ENCODE measurements at places on chromosomes 2 and 18. TPM values are rescaled to one million over a fixed set of nuclear protein-coding genes. Genes with fewer than 3 reads are reported as not detected.

The FOXI3 gene
- 0.41 TPM for total RNA-seq

The PER2 gene
- total RNA-seq: 5.3 TPM

The GTF2A1L gene
- not detected for total RNA-seq

The IL1RL2 gene
- 0.82 TPM for total RNA-seq

DNA sequence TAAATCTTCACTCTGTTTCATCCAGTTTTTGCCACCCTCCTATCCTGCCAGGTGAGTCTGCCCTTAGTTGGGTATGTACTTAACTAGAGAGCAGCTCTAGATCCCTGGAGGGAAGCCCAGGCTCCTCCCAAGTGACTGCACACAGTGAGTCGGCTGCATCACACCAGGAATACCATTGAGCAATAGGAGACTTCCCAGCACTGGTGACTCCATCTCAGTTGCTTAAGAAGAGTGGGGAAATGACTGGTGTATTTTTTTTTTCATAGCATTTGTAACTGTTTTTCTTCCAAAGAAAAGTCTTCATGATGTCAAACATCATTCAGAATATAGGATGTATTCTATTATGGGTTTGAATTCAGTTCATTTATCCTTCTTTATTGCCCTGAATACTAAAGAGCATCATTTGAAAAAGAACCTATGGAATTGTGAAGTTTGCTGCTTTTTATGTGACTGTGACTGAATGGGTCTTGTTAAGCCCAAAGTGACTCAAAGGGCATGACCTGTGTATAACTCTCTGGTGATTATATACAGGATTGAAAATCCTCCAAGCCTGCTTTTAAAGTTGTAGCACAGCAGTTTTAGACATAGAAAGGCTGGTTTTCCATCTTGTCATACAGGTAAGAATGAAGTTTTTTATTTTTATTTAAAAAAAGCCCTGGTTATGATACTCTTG is 84.3 kb downstream of the MAP3K20 start:
- no peak for DNase-seq

DNA sequence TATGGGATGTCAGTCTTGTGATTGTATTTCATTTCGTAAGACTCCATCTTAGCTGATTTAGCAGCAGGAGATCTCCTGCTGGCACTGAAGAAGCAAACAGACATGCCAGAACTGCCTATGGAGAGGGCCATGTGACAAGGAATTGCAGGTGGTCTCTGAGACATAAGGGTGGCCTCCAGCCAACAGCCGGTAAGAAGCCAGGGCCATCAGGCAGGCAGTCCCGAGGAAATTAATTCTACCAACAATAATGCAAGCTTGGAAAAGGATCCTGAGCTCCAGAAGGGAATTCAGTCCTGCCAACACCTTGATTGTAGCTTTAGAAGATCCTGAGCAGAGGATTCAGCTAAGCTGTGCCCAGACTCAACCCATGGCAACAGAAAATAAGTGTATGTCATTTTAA is 87.1 kb upstream of the DNAJC10 start:
- no peak for DNase-seq

DNA sequence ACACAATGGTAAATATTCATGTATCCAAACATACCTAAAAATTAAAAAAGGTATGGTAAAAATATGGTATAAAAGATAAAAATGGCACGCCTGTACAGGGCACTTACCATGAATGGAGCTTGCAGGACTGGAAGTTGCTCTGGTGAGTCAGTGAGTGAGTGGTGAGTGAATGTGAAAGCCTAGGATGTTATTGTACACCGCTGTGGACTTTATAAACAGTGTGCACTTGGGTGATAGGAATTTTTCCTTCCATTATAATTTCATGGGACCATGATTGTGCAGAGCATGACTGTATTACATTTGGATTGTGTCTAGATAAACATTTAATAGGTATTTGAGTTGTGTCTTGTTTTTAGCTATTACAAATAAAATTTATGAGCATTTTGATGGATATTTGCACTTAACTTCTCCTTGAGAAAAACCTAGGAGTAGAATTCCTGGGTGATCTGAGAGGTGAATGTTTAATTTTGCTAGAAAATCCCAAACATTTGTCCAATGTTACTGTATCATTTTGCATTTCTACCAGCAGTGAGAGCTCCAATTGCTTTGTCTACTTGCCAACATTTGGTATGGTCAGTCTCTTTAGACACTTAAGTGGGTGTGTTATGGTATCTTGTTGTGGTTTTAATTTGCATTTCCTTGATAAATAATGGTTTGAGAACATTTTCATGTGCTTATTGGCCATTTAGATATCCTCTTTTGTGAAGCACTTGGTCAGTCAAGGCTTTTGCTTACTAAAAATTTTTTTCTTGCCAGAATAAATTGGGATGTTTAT is 81.7 kb downstream of the BCL2L11 start:
- no peak for DNase-seq

- no peak for DNase-seq
These were observed 99.6 kb upstream of the MBOAT2 start for GRCh38 chr2:9102861-9103662.

DNA sequence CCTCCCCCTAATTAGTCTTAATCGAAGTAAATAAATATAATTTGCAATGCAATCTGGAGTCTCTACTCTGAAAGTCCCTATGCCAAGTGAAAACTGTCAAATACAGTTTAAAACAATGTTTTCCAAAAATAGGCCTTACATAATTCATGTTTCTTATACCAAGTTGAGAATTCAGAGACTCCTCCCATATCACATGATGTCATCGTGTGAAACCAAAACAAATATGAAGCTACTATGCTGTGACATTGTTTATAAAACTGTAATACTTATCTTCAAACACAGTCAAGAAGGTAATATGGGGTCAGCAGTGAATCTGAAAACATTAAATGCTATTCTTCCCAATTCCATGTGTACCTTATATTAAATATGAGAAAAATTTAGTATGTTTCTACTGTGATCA is 940.2 kb upstream of the FANCL start:
- DNase-seq: no peak

DNA sequence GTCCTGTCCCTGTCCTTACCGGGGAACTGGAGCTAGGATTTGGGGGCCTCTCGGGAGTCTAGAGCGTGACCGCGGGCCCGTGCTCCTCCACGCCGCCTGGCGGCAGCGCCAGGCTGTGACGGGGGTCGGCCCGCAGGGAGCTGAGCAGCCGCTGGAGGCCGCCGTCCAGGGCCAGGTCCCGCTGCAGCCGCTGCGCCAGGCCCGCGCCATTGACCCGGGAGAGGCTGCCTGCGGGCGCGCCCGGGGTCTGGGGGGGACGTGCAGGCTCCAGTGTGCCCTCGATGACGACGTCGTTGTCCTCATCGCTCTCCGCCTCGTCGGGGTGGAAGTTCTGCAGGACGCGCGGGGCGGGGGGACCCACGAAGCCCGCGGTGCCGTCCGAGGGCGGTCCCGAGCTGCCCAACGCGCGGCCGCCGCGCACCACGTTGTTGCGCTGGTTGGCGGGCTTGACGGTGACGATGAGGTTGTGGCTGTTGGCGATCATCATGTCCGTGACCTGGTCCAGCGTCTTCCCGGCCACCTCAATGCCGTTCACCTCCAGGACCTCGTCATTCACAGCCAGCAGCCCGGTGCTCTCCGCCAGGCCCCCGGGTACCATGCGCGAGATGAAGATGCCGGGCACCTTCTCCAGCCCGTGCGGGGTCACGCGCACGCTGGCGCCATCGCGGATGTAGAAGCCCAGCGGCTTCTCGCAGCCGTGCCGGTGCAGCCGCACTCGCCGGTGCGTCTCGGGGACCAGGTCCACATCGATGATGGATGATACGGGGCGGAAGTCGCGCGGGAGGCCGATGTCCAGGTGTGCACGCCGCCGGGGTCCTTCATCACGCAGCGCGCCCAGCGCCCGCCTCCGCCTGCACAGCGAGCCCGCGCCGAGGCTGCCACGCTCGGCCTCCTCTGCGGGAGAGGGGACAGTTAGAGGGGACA is 50.9 kb downstream of the ADNP2 start:
- DNase-seq: no peak

GRCh38 chr2:78532762-78533379 is 492.6 kb upstream of the REG3G start:
- DNase-seq: no peak

GRCh38 chr2:108428286-108429009 is 20.6 kb upstream of the GCC2 start:
- no peak for DNase-seq

DNA sequence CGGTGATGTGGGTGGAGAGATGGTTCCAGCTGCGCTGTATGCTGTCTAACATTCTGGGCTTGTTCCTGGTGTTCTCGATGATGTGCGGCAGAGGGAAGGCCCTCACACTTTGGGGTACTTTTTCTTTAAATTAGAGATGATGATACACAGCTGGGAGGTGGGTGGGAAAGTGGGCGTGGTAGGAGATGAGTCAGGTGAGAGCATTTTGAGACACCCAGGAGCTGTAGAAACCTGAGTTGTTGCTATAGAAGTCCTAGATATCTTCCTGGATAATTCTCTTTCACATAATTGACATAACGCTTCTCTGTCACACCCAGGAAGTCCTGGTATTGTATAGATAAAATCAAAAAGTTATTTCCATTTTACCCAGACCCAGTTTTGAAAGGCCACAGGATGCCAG is 103.8 kb upstream of the ALKAL2 start:
- DNase-seq: no peak

DNA sequence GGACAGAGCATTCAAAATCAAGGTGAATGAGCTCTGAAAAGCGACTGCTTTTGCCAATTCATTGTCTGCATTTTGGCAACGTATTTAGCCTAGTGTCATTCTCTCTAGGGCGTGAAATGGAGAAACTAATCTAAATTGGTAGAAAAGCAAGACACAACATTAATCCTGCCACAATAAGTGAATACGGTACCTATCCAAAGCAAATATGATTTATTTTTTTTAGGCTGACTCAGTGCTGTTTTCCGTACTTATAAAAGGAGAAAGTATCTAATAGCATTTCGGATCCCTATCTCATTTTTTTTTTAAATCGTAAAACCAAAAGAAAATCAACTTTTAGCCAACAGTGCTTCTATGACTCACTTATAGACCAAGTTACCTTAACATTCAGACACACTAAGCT is 672.5 kb downstream of the LRP1B start:
- no peak for DNase-seq

DNA sequence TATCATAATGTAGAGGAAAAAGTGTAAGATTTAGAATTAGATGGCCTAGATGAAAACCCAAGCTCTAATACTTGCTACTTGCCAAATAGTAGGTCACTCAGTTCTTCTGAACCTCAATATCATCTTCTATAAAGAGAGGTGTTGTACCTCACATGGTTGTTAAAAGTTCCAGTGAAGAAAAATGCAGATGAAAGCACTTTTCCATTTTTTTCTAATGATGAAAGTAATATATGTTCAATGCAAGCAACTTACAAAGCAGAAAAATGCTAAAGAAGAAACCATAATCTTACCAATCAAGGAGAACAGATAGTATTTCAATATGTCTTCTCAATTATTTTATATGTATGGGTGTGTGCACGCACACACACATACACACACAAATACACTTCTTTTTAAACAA is 52.7 kb upstream of the TMEM17 start:
- no peak for DNase-seq

DNA sequence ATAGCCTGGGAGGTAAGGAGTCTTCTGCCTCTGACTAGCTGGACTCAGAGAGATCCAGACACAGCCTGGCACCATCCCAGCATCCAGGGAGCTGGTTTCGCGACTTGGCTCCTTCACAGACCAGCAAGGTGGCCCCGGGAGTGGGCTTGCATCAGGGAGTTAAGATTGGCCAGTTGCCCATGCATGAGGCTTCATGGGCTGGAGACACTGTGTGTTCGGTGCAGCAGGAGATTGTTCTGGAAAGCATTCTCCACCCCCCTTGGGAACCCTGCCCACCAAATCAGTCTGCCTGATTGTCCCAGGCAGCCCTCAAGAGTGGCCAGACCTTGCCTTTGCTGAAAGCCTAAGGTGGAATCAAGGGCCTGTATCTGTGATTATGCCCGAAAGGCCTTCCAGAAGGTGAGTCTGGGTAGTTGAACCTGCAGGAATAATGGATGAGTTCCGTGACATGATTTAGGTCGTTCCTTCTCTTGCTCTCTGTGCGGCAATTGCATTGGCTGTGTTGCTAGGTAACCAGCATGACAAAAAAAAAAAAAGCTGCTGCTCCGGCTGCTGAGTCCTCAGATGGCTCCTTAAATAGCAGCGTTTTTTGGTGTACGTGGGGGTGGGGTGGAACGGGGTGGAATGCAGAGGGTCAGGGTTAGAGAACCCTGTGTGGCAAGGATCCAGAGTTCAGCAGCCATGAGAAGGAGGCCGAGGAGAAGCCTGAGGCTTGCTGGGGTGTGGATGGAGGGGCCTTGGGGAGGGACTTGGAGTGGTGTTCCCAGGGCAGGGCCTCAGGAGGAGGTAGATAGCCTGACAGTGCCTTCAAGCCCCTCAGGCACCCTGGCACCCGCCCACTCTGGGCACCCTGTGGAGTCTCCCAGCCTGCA is 93.0 kb upstream of the MCFD2 start:
- peak; percentile 66 for DNase-seq

GRCh38 chr2:100964222-100964621 is 37.9 kb upstream of the RPL31 start:
- no peak for DNase-seq

GRCh38 chr2:45984896-45985473 is 312.2 kb upstream of the EPAS1 start:
- DNase-seq: no peak

- no peak for DNase-seq
These were observed 50.7 kb downstream of the RMDN2 start for GRCh38 chr2:37975808-37976207.

DNA sequence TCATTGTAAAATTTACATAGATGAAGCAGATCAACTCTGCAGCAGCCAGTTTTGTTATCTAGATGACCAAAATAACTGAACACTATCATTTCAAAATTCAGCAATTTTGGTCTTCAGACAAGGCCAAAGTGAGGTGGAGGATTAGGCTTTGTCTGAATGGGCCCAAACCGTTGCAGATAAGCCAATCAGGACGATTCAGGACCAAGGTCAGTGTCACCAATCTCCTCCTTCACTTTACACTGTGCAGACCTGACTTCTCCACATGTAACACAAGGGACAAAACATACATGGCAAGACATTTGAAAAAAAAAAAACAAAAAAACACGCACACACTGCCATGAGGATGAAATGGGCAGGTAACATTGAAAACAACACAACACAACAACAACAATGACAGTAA is 211.2 kb downstream of the NAPG start:
- DNase-seq: no peak

DNA sequence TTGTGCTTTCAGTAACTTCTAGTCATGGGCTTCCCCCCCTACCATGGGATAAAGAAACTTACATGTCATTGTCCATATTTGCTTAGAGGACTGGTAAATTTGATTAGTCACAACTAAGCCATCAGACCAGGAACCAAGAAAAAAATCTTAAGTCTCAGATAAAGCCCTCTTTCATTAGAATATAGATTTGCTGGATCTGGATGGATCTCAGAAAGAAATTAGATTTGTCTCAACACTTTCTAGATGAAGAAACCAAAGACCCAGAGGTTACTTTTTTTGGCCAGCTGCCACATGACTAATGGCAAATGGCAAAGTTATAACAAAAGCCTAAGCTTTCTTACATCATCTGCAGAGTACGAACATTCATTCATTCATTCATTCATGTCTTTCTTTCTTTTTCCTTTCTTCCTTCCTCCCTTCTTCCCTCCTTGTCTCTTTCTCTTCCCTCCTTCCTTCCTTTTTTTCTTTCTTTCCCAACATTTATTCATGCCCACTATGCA is 60.2 kb downstream of the CDCA7 start:
- DNase-seq: no peak
